ENCODE measurements at places on chromosomes 1 and 21. TPM values are rescaled to one million over a fixed set of nuclear protein-coding genes. Genes with fewer than 3 reads are reported as not detected.

- no peak for DNase-seq
Measured at GRCh38 chr1:201016943-201017827, 6.3 kb downstream of the KIF21B start.

- peak; percentile 5 for DNase-seq
Measured at GRCh38 chr1:104780470-104781078, 1030.9 kb downstream of the AMY1C start.

DNA sequence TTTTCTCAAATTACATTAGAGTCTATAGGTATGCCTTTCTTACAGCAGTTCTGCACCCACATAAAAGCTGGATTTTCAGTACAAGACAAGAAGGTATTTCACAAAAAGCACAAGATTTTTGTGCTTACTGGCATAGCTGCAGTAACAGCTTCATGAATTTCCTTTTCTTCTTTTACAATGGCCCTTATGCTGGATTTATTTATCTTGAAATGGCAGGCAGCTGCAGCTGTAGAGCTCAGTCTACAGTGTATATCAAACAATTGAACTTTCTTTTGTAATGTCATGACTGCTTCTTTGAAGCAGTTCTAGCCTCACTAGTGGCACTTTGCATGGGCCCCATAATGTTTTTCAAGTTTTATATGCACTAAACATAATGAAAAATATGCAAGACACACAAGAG lies 510.2 kb downstream of the KCNT2 start:
- DNase-seq = no peak

DNA sequence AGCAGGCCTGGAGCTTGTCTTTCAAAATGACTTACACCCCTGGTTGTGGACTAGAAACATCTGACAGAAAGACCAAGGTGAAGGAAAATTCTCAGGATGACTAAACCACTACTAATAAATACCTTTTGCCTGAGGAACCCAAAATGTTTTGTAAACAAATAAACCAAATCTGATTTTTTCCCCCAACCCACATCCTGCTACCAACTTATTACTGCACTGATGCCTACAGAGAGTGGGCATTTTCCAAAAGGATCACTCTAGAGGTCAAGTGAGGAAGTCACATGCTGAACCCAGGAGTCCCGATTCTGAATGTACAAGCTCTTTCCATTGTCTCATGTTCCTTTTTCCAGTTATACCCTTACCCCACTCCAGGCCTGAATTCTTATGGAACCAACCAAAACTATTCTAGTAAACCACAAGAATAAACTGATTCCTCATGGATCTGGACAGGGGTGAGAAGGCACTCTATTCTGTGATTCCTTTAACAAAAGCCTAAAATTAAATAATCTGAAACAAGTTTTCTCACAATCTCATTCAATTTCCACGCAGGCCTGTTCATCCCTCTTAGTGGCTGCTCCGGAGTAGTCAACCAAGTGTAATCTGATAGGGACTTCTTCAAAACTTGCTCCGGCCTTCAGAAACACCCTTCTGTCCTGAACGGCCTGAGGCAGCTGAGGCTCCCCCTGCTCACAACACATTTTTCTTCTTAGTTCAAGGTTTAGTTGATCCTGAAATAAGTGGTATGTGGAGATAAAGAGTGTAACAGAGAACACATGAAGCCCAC lies 1.4 kb downstream of the PI4KB start:
- peak; percentile 92 for DNase-seq

DNA sequence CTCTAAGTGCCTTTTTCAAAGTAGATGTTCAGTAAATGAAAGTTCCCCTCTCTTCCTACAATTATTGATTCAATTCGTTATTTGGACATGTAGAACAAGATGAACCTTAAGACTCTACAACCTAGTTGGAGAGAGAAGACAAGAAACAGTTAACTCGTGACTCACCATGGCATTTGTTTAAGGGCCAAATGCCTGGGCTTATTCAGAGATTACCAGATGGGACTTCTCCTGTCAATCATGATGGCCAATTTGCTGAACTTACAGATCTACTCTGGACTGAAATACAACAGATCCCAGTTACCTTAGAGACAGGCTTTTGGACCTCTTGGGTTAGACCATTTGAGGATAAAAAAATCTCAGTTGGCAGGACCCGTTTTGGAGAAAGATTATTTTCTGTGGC lies 93.5 kb downstream of the C1orf94 start:
- DNase-seq = peak; percentile 74

GRCh38 chr1:224127925-224128819 lies 14.3 kb downstream of the FBXO28 start:
- DNase-seq = peak; percentile 77

GRCh38 chr1:184368354-184368753 lies 18.5 kb upstream of the C1orf21 start:
- DNase-seq = no peak

DNA sequence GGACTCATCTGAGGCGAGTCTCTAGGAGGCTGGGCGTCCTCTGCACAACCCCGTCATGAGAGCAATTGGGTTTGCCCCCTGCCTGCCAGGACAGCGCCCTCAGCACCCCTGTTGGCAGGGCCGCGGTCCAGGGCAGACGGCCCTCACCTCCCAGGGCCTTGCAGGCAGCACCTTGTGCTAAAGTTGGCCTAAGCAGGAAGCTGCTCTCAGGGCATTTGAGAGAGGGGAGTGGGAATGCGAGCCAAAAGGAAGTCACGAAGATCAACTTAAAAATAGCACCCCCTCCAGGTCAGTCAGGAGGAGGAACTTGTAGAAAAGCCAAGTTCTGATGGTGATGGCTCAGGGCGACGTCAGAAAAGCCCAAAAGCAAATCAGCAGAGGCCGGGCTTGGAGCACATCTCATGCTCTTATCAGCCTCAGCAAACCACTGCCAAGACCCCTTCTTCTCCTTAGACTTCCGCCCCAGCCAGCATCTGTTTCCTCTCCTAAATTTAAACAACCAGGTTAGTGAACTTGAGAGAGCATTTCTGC lies 12.6 kb upstream of the ADORA3 start:
- peak; percentile 74 for DNase-seq

DNA sequence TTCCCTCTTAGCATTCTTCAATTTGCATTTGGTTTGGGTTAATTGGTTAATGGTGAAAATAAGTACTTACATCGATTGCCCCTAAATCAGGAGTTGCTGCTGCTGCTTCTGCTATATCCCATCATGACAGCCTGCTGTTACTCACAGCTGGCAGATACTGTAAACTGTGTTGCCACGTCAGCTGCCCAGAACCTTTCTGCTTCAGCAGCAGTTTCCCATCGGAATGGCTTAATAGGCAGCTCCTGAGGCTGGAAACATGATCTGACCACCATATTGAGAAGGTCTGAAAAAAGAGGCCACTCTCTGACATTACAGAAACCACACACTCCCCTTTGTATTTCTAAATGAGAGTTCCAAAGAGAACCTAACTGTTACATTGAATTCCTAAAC lies 14.3 kb upstream of the SEC16B start:
- DNase-seq = peak; percentile 79

DNA sequence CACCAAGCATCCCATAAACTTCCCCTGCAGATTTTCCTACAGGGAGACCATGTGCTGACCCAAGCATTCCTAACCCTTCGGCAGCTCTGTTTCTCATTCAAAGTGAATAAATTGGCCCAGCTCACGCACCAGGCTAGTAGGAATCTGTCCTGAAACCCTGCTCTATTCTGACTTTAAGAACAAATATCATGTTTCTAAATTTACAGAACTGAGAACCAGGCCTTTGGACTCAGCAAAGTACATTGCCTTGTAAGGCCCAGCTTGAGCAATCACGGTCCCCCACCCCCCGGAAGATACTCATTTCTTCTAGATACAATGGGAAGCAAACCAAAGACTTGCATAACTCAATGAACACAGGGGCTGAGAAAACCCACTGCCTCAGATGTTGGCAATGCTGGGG lies 160.1 kb upstream of the NFIA start:
- DNase-seq = no peak

DNA sequence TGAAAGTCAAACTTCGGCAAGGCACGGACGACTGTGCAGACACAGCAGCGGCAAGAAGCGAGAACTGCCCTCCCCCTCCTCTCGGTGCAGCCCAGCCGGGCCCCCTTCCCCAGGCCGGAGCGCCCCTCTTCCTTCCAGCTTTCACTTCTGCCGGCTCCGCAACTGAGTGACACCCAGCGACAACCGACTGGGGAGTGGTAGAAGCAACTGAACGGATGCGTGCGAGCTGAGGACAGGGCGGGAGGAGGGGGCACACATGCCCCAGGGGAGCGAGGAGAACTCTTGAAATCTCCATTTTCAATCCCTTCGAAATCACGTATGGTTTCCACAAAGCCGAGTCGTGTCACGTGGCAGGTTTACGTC lies 146.6 kb downstream of the PGBD5 start:
- no peak for DNase-seq

- DNase-seq = no peak
Measured at GRCh38 chr1:6200188-6200809, 904 bp upstream of the RPL22 start.

DNA sequence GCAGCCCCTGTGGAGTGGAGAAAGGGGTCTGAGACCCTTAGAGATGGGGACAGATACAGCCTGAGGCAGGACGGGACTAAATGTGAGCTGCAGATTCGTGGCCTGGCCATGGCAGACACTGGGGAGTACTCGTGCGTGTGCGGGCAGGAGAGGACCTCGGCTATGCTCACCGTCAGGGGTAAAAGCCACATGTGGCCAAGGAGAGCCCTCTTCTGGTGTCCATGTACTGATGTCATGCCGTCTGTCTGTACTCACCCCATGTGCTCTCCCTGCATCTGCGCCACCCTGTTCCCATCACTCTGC lies 84.7 kb downstream of the OBSCN start:
- no peak for DNase-seq

DNA sequence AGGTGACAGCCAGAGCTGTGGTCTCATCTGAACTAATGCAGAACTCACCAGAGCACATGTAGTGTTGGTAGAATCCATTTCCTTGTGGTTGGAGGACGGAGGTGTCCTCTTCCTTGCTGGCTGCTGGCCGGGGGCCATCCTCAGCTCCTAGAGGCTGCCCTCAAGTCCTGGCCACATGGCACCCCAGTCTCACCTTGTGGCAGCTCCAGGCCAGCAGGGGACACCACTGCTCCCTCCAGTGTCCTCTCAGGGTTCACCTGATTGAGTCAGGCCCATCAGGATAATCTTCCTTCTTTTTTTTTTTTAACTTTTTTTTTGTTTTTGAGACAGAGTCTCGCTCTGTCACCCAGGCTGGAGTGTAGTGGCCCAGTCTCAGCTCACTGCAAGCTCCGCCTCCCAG lies 2.9 kb downstream of the KCNE1 start:
- no peak for DNase-seq

- no peak for DNase-seq
Measured at GRCh38 chr1:161838885-161839284, 72.8 kb downstream of the ATF6 start.

DNA sequence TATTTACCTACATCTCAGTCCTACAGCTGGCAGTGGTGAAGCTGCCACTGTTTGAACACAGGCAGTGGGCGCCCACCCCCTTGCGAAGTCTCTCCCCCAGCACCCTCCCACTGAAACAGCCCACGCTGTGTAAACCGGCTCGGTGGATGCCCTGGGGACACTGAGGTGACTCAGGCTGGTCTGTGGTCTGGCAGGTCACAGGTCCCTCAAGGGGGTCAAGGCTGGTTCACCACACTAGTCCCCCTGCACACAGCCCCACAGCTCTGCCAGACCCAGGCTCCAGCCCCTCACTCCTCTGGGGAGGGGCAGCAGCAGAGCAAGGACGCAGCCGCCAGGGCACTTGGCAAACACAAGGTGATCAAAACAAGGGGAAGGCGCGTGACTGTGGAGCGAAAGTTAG lies 7.6 kb downstream of the CHD5 start:
- DNase-seq = peak; percentile 40

- peak; percentile 55 for DNase-seq
Measured at GRCh38 chr1:68178821-68179490, 53.4 kb downstream of the WLS start.

GRCh38 chr1:148158341-148159003 lies 6.4 kb upstream of the NBPF11 start:
- no peak for DNase-seq

- DNase-seq = no peak
Measured at GRCh38 chr1:12341667-12342066, 111.8 kb downstream of the VPS13D start.

GRCh38 chr1:246907472-246907871 lies 24.3 kb downstream of the AHCTF1 start:
- peak; percentile 46 for DNase-seq

GRCh38 chr1:184866991-184867788 lies 107.1 kb downstream of the NIBAN1 start:
- DNase-seq = peak; percentile 95

GRCh38 chr1:94180650-94181049 lies 56.7 kb downstream of the ARHGAP29 start:
- peak; percentile 18 for DNase-seq

GRCh38 chr1:162003830-162004215 lies 19.8 kb downstream of the OLFML2B start:
- DNase-seq = peak; percentile 98

- no peak for DNase-seq
Measured at GRCh38 chr1:69592341-69592740, 24.6 kb downstream of the LRRC7 start.

GRCh38 chr1:100219883-100220282 lies 29.8 kb downstream of the DBT start:
- DNase-seq = peak; percentile 12

DNA sequence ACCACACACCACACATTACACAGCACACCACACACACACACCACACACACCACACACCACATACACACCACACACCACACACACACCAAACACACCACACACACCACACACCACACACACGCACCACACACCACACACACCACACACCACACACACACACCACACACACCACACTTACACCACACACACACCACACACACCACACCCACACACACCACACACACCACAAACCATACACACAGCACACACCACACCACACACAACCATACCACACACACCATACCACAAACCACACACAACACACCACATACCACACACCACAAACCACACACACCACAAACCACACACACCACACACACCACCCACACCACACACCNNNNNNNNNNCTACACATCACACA lies 40.9 kb upstream of the SIK1 start:
- DNase-seq = no peak

DNA sequence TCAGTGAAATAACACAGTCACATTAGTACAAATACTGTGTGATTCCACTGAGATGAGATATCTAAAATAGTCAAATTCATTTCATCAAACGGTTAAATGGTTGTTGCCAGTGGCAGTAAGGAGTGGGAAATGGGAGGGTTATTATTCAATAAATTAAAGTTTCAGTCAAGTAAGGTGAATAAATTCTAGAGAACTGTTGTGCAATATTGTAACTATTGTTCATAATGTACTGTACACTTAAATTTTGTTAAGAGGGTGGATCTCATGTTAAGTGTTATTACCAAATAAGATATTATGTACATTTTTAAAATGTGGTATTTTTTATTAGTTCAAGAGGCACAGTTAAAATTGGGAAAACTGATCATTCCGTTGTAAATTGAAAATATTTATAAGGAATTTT lies 463.3 kb upstream of the BRINP3 start:
- DNase-seq = no peak

The KCNE2 gene
- total RNA-seq = not detected

The CD1B gene
- not detected for total RNA-seq

The FCRLB gene
- total RNA-seq = 2.7 TPM

The CCDC17 gene
- 0.10 TPM for total RNA-seq

The ARHGEF16 gene
- total RNA-seq = 0.59 TPM

The FCER1G gene
- not detected for total RNA-seq

All from M059J (cell line).